ENCODE measurements at places on chromosomes 11 and 22.

- no peak for DNase-seq
These were observed 98.7 kb downstream of the IGLL1 start for GRCh38 chr22:23481369-23481768.

GRCh38 chr22:43218786-43219185 is 31.9 kb upstream of the TTLL12 start:
- DNase-seq = no peak

- DNase-seq = no peak
These were observed 41.1 kb downstream of the UBASH3B start for GRCh38 chr11:122696662-122697061.

DNA sequence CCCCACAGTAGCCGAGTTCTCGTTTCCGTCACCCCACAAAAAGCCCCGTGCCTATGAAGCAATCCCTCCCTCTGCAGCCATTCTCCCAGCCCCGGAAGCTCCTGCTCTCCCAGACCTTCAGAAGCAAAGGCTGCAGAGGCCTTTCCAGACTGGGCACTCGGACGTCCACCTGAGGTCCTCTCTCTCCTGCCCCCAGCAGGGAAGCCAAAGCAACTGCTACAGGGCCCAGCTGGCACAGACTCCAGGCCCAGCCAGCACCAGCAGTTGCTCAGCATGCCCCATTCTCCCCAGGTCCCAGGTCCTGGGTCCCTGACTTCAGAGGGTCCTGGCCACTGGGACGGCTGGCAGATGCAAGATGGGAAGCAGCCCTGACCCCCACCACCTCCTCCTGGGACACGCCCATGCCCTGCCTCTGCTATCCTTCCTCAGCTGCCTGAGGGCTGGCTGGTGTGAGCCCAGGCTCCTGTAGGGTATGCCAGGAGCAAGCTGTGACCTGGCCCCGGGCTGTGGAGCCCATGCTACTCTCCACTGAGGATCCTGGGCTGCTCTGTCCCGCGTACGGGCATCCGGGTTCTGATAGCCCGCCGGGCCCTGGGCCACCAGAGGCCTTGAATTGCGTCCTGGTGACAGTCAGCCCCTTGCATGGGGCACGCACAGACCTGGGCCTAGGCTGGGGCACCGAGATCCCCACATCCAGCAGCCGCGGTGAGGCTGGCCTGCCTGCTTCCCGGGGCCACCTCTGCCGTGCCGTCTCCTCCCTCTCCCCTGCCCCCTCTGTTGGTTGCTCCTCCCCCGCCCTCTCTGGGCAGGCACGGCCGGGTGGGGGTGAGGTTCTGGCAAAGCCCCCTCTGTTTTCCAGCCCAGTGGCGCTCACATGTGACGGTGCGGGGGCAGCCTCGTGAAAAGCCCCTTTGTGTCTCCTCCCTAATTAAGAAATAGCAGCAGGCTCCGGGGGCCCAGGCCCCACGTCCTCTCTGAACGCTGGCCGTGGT is 1310.3 kb downstream of the BRD1 start:
- no peak for DNase-seq

DNA sequence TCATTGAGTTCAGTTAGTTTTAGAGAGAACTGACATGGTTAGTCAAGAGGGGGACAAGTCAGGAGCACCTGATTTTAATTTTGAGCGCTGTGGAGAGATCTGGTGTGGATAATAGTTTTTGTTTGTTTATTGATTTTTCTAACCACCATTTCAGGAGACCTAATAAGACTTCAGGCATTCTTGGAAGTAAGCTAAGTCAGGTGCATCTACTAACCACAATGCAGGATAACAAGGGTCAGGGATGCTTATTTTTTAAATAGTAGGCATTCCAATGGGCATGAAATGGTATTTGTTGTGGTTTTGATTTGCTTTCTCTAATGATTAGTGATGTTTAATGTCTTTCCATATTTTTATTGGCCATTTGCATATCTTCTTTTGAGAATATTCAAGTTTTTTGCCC is 212.1 kb downstream of the NAV2 start:
- no peak for DNase-seq

DNA sequence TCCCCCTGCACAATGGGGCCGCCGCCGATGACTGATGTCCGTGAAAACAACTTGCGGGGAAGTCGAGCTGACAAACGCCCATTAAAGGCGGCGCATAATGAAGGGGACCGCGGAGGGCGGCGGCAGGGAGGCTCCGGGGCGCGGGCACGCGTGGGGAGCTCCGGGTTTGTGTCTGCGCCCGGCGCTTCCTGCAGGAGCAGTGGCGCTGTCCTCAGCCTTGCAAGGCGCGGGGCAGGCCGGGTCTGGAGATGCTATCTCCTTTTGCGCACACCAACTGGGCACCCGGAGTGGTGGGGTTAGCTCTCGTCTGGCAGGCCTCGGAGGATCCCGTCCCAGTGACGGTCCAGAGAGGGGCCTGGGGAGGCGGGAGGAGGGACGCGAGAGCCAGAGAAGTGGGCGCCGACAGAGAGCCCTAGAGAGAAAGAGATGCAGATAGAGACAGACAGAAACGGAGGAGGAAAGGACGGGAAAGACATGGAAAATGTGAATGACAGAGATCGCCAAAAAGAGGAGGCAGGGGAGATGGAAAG is 390 bp upstream of the FGF3 start:
- no peak for DNase-seq

Measured in NCI-H82 (cell line).